ENCODE measurements at places on chromosomes 12 and 14.

DNA sequence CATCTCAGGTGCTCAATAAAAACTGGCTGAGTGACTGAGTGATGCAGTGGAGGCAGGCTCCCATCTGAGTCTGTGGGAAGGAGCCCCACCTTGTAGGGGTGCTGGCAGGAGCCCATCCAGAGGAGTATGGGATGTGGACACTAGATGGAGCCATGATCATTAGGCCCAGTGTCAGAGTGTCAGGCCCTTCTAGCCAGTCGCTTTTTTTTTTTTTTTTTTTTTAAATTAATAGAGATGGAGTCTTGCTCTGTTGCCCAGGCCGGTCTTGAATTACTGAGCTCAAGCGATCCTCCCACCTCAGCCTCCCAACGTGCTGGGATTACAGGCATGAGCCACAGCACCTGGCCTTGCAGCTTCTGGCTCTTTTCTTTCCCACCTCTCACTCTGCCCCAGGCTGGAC lies 11.5 kb downstream of the RITA1 start:
- DNase-seq, result no peak

GRCh38 chr12:54437243-54437642 lies 18.2 kb upstream of the ITGA5 start:
- DNase-seq, result no peak

DNA sequence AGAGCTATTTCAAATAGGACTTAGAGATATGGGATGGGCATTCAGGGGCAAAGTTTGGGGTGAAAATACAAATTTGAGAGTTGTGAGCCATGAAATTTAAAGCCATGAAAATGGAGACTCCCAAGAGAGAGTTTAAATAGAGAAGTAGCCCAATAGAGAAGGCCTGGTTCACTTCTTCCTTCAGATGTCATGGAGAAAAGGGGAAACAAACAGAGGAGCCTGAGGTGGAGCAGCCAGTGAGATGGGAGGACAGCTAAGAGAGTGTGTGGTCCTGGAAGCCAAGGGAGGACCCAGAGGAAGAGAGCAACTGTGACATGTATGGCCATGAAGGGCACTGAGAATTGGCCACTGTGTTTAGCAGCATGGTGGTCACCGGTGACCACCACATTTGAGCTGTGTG lies 12.3 kb upstream of the DYNLL1 start:
- no peak for DNase-seq

GRCh38 chr12:10068644-10069043 lies 30.1 kb downstream of the CLEC1A start:
- DNase-seq, result no peak

DNA sequence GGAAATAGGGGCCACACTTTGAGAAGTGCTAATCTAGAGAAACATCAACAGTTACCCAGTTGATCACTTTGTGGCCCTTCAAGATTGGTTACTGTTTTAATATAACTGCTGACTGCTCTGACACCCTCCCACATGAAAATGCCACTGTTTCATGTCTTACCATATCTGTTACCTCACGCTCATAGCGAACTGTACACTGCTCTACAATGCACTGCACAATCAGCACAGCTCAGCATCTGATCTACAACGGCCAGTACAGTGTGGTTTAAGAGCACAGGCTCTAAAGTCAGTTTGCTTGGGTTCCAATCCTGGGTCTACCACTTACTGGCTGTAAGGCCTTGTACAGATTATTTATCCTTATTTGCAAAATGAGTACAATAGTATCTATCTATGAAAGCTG lies 39.1 kb downstream of the SPPL3 start:
- no peak for DNase-seq

DNA sequence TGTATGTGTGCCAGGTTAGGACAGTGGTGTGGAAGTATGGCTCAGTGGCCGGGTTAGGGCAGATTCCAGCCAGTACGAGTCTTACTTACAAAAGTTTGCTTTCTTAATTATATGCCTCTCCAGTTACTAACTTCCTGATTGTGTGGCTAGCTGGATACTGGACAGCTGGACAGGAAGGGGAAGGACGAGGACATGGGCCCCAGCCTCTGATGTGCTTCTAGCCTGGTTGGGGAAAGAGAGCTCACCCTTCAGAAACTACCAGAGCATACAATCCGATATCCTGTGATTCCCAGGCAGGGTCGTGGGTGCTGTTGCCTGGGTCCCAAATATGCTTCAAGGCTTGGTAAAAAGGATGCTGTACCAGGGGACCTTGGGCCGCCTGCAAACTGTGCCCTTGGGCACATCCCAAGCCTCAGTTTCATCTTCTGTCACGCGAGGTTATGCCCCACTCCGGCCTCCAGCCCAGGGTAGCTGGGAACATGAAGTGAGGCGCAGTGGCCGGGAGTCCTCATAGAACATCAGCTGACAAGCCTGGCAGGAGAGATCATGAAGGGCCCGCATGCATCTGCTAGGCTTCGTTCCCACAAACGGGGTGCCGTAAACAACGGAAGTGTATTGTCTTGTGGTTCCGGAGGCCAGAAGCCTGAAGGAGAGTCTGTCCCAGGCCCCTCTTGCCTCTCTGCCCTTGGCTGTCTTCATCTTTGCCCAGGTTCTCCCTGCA lies 23.2 kb upstream of the RIN3 start:
- no peak for DNase-seq

DNA sequence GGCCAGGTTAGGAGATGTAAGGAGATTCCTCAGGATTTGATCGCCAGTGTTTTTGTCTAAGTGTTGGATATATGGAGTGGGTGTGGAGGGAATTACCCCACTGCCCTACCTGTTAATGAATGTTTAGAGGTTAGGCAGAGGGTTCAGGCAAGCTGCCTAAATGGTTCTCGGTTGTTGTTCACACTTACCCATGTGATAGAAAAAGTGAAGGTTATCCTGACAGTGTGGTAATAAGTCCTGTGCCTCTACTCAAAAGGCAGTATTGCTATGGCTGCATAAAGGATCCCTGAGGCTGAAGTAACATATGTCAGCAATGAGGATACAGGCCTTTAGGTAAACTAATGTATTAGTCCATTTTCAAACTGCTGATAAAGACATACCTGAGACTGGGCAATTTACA lies 112.0 kb downstream of the GPHN start:
- no peak for DNase-seq

DNA sequence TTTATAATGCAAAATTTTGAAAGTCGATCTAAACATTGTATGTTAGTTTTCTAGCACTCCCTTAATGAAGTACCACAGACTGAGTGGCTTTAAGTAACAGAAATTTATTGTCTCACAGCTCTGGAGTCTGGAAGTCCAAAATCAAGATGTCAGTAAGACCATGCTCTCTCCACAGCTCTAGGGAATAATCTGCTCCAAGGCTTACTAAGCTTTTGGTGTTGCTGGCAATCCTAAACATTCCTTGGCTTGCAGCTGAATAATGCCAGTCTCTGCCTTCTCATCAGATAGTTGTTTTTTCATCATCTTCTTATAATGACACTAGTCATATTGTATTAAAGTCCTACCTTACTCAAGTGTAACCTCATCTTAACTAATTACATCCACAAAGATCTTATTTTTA lies 102.2 kb downstream of the RASSF9 start:
- no peak for DNase-seq

DNA sequence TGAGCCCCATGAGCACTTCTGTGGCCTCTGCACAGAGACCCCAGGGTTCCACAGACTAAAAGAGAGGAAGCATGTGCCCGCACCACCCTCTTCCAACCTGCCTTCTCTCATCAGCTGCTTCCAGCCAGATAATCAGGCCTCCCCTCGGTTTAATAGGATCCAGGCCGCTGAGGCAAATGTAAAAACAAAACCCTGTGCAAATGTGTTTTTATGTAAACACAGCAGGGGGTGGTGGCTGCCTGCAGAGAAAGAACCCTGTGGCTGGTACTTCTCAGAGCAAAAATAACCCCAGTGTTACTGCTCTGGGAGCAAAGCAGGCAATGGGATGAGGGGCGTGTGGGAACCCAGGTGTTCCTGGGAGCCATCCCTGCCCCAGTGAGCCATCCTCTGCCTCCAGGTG lies 46.2 kb downstream of the WSCD2 start:
- DNase-seq, result no peak

- DNase-seq, result no peak
These were observed 120.0 kb downstream of the RBM19 start for GRCh38 chr12:113845900-113846674.

Data from stimulated activated effector memory CD8-positive, alpha-beta T cell treated with anti-CD3 and anti-CD28 coated beads, Interleukin-12 subunit alpha, Interleukin-12 subunit beta, amount 100 ng/mL, for 72 hours (primary cell).